Activated T-cell treated with anti-CD3 and anti-CD28 coated beads, Interleukin-2, amount 50 U/mL, for 72 hours (primary cell): ENCODE measurements at places on chromosomes 4 and X. TPM values are rescaled to one million over a fixed set of nuclear protein-coding genes. Genes with fewer than 3 reads are reported as not detected.

Gene IL2
- 19.1 TPM for total RNA-seq

DNA sequence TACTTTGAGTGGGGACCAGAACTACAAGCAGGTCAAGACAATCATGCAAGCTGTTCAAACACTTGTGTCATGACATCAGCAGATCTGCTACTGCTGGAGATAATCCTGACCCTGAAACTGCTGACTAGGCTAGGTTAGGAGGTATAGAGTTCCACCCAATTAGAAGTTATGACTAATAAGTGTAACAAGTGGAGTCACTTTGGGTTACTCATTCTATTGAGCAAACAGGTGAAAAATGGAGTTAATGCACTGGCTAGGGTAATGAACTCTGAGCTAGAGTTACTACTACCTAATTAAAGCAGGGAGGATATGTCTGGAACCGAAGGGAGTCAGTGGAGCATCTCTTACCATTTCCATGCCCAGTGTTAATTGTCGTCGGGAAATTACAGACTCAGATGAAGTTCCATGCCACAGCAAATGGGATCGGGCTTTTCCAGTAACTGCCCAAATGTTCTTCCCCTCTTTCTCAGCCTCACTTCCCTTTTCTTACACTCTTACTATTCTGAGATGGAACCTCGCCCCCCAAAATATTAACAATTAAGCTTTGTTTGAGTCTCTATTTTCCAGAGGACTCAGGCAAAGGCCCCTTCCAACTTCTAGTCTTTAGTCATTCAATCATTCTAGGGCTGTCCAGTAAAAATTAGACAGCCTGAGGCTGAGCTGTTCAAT, 19.8 kb upstream of the MANBA start:
- no peak for DNase-seq

- DNase-seq, result no peak
These were observed 19.1 kb upstream of the FRYL start for GRCh38 chr4:48799157-48799556.

Gene CDX4
- not detected for total RNA-seq

Gene NLGN3
- 3.1 TPM for total RNA-seq

Gene CFI
- 0.81 TPM for total RNA-seq

GRCh38 chrX:29299684-29300083, 712.4 kb downstream of the IL1RAPL1 start:
- no peak for DNase-seq

DNA sequence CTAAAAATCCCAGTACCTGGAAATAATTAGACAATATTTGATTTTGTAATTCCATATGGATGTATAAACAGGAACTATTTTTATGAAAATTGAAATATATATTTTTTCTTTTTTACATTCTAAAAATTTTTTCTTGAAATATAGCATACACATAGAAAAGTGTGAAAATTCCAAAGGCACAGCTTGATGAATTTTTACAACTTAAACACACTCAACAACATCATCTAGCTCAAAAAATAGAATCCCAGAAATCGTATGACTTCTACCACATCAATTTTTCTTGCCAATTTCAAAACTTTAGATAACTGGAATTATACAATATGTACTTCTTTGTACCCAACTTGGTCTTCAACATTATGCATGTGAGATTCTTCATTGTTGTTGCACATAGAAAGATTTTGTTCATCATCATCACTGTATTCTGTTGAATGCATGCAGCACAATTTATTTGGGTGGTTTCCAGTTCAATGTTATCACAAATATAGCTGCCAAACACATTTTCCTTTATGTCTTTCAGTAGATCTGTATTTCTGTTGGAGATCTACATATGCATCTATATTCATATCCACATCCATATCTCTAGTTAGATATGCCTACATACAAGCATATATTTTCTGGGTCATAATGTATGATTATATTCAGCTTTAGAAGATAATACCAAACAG, 340.7 kb upstream of the SLIT2 start:
- no peak for DNase-seq
